ENCODE measurements at places on chromosomes 6 and 20. TPM values are rescaled to one million over a fixed set of nuclear protein-coding genes. Genes with fewer than 3 reads are reported as not detected.

GRCh38 chr6:13427801-13428582, 59.4 kb downstream of the GFOD1 start:
- H3K27ac ChIP-seq, result no peak overlapping the region
- DNase-seq, result no peak
- no peaks in the 10 kb centered on the region for H3K36me3 ChIP-seq
- H3K4me1 ChIP-seq, result peaks cover 23% of the 10 kb centered on the region

DNA sequence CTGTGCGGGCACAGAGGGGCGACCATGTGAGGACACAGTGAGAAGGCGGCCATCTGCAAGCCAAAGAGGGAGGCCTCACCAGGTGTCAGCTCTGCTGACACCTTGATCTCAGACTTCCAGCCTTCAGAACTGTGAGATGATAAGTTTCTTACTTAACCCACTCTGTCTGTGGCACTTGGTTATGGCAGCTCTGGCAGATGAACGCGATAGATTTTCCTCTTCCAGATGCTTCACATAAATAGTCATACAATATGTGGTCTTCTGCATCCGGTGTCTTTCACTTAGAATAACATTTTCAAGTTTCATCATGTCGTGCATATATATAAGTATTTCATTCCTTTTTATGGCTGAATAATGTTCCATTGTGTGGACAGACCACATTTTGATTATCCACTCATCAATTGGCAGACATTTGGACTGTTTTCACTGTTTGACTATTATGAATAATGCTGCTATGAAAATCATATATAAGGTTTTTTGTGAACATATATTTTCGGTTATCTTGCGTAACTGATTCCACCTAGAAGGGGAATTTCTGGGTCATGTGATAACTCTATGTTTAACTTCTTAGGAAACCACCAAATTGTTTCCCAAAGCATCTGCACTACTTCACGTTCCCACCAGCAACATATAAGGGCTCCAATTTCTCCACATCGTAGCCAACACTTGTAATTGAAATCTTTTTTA, 30.2 kb downstream of the PRR18 start:
- H3K27ac ChIP-seq, result no peak overlapping the region
- peaks cover 3% of the 10 kb centered on the region for H3K27me3 ChIP-seq
- no peaks in the 10 kb centered on the region for H3K36me3 ChIP-seq
- no peak overlapping the region for H3K4me3 ChIP-seq
- no peaks in the 10 kb centered on the region for H3K4me1 ChIP-seq

GRCh38 chr6:42300701-42301100, 83.0 kb upstream of the MRPS10 start:
- no peak for DNase-seq
- peaks cover 51% of the 10 kb centered on the region for H3K4me1 ChIP-seq
- H3K4me3 ChIP-seq, result no peak overlapping the region
- H3K36me3 ChIP-seq, result peaks cover 17% of the 10 kb centered on the region
- no peaks in the 10 kb centered on the region for H3K27me3 ChIP-seq

GRCh38 chr6:21219241-21219640, 374.3 kb upstream of the SOX4 start:
- H3K36me3 ChIP-seq, result 0 out of 2 replicates have a peak, but pooled peaks cover 5% of the 10 kb centered on the region
- H3K4me3 ChIP-seq, result no peak overlapping the region
- H3K27me3 ChIP-seq, result no peaks in the 10 kb centered on the region

DNA sequence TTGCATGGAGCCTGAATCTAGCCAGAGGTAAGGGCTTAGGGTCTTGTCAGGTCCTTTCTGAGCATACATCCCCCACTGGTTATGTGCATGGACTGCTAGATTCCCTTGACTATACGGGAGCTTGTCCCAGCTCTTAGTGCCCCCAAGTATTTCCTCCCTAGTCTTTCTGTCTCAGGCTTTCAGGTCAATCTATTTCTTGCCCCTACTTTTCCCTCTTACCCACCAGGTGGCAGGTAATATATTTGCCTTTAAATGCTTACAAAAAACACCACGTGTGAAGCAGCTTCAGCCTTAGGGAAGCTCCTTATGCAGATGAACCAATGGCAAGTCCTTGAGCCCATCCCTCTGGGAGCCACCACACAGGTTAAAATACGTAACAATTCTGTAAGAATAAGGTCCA, 454.2 kb downstream of the GRIK2 start:
- H3K27ac ChIP-seq, result no peak overlapping the region
- H3K27me3 ChIP-seq, result no peaks in the 10 kb centered on the region
- H3K4me1 ChIP-seq, result peaks cover 20% of the 10 kb centered on the region

- no peaks in the 10 kb centered on the region for H3K36me3 ChIP-seq
- H3K27me3 ChIP-seq, result peaks cover 2% of the 10 kb centered on the region
- no peak for DNase-seq
- H3K4me1 ChIP-seq, result peaks cover 41% of the 10 kb centered on the region
- H3K27ac ChIP-seq, result peak overlapping the region; percentile 4
Observed at GRCh38 chr6:25297039-25297441, 17.9 kb downstream of the CARMIL1 start.

DNA sequence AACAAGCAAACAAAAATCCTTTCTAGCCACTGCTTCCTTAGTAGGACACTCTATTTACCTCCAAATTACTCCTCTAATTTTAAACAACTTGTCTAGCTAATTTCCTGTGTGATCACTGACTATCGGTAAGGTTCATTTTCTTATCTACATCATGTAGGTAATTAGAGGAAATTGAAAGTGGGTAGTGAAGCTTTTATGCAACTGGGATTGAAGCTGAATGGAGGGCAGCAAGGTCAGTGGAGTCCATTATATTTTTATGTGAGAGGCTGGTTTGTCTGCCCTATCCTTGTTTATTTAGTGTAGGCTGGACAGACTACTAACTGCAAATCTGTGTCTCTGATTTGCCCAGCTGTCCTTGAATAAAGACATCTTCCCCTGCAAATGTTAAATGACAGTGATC, 88.5 kb upstream of the SIM1 start:
- H3K36me3 ChIP-seq, result peaks cover 12% of the 10 kb centered on the region
- no peak overlapping the region for H3K4me3 ChIP-seq
- no peak overlapping the region for H3K27ac ChIP-seq

DNA sequence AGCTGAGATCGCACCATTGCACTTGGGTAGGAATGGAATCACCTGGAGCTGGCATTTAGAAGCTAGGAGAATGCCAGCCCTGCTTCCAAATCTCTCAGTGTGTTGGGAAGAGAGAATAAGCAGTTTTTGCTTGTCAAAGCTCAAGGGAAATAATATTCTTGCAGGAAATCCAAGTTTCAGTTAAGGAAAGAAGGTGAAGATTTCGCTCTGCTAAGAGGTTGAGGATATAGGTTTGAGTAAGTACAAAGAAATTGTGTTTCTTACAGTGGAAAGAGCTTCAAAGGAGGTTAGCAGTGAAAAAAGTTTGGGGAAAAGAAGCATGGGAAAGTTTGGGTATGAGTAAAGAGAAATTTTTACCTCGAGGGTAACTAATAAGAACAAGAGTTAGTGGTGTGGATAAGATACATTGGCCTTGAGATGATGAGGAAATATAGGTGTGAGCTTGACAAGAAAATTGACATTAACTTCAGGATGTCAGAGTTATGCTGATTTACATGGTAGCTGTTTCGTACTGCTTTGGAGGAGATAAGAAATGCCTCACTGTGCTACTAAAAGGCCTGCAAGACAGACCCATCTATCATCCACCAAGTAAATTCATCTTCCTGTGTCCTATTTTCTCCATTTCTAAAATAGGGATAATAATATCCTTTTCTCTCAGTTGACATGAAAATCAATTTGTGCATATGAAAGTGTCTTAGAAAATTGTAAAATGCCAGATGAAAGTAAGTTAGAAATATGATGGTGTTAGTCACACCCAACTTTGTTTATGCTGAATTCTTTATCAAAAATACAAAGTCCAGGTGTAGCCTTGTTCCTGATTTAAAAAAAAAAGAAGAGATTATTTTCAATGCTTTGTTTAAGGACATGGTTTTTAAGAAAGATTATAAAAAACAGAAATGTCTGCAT, 12.8 kb upstream of the HINT3 start:
- no peaks in the 10 kb centered on the region for H3K36me3 ChIP-seq
- peaks cover 99% of the 10 kb centered on the region for H3K4me1 ChIP-seq
- peak overlapping the region; percentile 84 for H3K27ac ChIP-seq
- no peak for DNase-seq

GRCh38 chr20:64024141-64024990, 11.6 kb upstream of the C20orf204 start:
- peaks cover 27% of the 10 kb centered on the region for H3K36me3 ChIP-seq
- no peak for DNase-seq
- H3K4me1 ChIP-seq, result no peaks in the 10 kb centered on the region
- no peaks in the 10 kb centered on the region for H3K27me3 ChIP-seq
- H3K4me3 ChIP-seq, result no peak overlapping the region
- no peak overlapping the region for H3K27ac ChIP-seq

- H3K27ac ChIP-seq, result no peak overlapping the region
- DNase-seq, result peak; percentile 26
- H3K4me3 ChIP-seq, result no peak overlapping the region
- H3K36me3 ChIP-seq, result peaks cover 5% of the 10 kb centered on the region
- peaks cover 5% of the 10 kb centered on the region for H3K27me3 ChIP-seq
Observed at GRCh38 chr6:43951756-43952675, 175.2 kb downstream of the MRPL14 start.

DNA sequence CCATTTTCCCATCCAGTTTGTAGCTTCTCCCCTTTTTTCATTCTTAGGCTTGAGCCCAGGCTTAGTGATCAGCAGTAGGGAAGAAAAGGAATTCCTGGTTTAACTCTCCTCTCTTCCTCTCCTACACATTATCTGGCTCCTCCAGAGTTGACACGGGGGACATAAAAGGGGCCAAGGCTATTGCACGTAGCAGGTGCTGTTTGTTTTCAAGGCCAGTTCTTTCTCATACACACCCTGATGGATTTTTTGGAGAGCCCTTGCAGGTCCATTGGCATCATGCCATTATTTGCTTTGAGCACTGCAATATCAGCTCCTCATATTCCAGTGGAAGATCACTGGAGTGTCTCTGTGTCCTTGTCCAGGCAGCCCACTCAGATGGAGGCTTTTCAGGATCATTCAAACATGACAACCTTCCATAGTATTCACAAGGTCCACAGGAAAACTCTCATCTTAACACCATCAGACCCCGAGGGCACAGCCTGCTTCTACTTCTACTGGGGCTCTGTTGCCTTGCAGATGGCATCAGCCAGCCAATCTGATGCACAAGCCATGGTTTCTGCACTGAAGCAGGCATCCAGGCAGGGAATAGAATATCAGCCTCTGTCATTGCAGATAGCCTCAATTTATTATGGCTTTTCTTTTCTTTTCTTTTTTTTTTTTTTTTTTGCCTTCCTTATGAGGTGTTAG, 18.8 kb downstream of the PLCB4 start:
- H3K36me3 ChIP-seq, result peaks cover 43% of the 10 kb centered on the region
- peak overlapping the region; percentile 56 for H3K27ac ChIP-seq
- H3K4me1 ChIP-seq, result peaks cover 89% of the 10 kb centered on the region
- no peak overlapping the region for H3K4me3 ChIP-seq
- no peaks in the 10 kb centered on the region for H3K27me3 ChIP-seq
- no peak for DNase-seq

DNA sequence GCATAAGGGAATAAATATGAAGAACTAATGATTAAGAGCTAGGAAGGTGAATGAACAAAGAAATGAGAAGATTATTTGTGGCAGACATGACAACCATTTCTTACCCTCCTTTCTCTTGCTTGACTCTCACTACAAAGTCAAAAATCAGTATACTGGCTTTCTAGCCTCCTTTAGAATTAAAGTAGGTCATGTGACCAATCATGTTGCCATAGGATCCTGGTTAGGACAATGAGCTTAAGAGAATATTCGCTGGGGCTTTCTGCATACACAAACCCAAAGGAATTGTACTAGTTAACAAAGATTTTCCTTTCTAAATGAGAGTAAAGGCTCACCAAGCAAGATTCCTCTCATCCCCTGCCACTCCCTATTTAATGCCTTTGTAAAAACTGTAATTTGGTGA, 76.0 kb upstream of the ID4 start:
- H3K4me1 ChIP-seq, result peaks cover 43% of the 10 kb centered on the region
- no peaks in the 10 kb centered on the region for H3K36me3 ChIP-seq
- DNase-seq, result no peak
- no peak overlapping the region for H3K4me3 ChIP-seq
- H3K27me3 ChIP-seq, result no peaks in the 10 kb centered on the region

- peak; percentile 82 for DNase-seq
- no peak overlapping the region for H3K27ac ChIP-seq
- no peak overlapping the region for H3K4me3 ChIP-seq
- peaks cover 5% of the 10 kb centered on the region for H3K27me3 ChIP-seq
- H3K36me3 ChIP-seq, result no peaks in the 10 kb centered on the region
Observed at GRCh38 chr20:57346477-57346876, 4.6 kb upstream of the RAE1 start.

GRCh38 chr6:105900125-105900937, 185.8 kb upstream of the PRDM1 start:
- DNase-seq, result peak; percentile 76
- H3K36me3 ChIP-seq, result 0 out of 2 replicates have a peak, but pooled peaks cover 4% of the 10 kb centered on the region
- no peaks in the 10 kb centered on the region for H3K27me3 ChIP-seq
- peaks cover 41% of the 10 kb centered on the region for H3K4me1 ChIP-seq

GRCh38 chr6:108142240-108142639, 23.6 kb upstream of the NR2E1 start:
- no peaks in the 10 kb centered on the region for H3K36me3 ChIP-seq
- H3K27ac ChIP-seq, result no peak overlapping the region
- no peaks in the 10 kb centered on the region for H3K4me1 ChIP-seq
- H3K4me3 ChIP-seq, result no peak overlapping the region
- H3K27me3 ChIP-seq, result peaks cover 21% of the 10 kb centered on the region
- DNase-seq, result no peak

DNA sequence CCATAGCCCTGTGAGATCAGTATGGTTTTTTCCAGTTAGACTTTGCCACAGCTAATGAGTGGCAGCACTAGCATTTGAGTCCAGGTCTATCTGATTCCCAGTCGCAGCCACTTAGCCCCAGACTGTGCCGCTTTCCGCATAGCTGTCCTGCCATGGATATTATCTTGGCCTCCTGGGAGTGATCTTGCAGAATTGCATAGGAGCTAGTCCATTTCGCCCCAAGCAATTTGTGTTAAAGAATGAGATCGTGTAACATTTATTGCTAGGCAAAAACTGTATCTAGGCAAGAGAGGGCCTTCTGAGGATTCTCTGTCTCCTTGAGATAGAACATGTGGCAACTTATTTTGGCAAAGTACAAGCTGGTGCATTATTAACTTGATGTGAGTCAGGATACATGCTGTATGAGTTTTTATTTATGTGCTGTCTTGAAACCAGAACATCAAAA, 74.2 kb downstream of the EZR start:
- H3K27me3 ChIP-seq, result no peaks in the 10 kb centered on the region
- no peaks in the 10 kb centered on the region for H3K4me1 ChIP-seq
- H3K27ac ChIP-seq, result no peak overlapping the region
- peaks cover 17% of the 10 kb centered on the region for H3K36me3 ChIP-seq
- H3K4me3 ChIP-seq, result no peak overlapping the region

Gene SLC32A1
- not detected for total RNA-seq

Gene SLC4A11
- 2.5 TPM for total RNA-seq

Gene MYB
- total RNA-seq, result 0.12 TPM

Gene CTCFL
- not detected for total RNA-seq

Gene FLRT3
- total RNA-seq, result not detected

Gene TULP1
- not detected for total RNA-seq

Gene OPRM1
- not detected for total RNA-seq

Gene ERVFRD-1
- total RNA-seq, result not detected

Gene DZANK1
- total RNA-seq, result 1.6 TPM

Gene SUMO4
- total RNA-seq, result 0.50 TPM

All from HFFc6 (cell line).